ENCODE measurements at places on chromosomes 3 and 15. TPM values are rescaled to one million over a fixed set of nuclear protein-coding genes. Genes with fewer than 3 reads are reported as not detected.
A peak's percentile ranks its signal among the peaks of the same experiment; 100 is the strongest.

DNA sequence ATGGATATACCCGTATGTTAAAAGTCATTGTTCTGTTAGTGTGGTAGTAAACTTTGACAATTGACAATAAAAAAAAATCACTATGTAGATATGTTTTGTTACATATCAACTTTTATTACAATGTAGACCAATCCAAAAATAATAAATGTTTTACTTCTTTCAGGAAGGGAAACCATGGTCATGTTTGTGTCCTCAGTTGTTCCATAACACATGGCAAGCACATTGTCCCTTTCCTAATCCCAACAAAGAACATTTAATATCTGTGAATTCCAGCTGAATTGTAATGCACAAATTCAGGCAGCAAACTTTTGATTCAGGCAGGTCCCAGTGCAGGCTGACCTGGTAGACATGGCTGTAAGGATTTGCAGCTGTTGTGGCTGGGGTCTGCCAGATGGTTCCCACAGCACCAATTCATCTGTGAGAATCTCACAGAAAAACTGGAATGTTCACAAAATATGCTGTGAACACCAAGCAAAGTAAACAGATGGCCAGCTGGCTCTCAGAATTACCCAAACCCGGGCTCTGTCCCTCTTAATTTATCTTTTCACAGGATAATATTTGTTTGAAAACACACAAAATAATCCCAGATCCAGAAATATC is 1.9 kb upstream of the SPG21 start:
- H3K27me3 ChIP-seq = no peaks in the 10 kb centered on the region
- peaks cover 8% of the 10 kb centered on the region for H3K4me1 ChIP-seq

- no peak for DNase-seq
- no peak overlapping the region for H3K27ac ChIP-seq
- H3K36me3 ChIP-seq = no peaks in the 10 kb centered on the region
- no peaks in the 10 kb centered on the region for H3K4me1 ChIP-seq
- peaks cover under 1% of the 10 kb centered on the region for H3K27me3 ChIP-seq
- no peak overlapping the region for H3K4me3 ChIP-seq
Observed at GRCh38 chr15:73982222-73982962, 9.7 kb downstream of the STOML1 start.

GRCh38 chr15:94403331-94403730 is 172.0 kb downstream of the MCTP2 start:
- no peaks in the 10 kb centered on the region for H3K36me3 ChIP-seq
- no peaks in the 10 kb centered on the region for H3K4me1 ChIP-seq
- no peak overlapping the region for H3K4me3 ChIP-seq
- H3K27me3 ChIP-seq = no peaks in the 10 kb centered on the region
- H3K27ac ChIP-seq = no peak overlapping the region
- DNase-seq = no peak

- no peaks in the 10 kb centered on the region for H3K27me3 ChIP-seq
- no peaks in the 10 kb centered on the region for H3K36me3 ChIP-seq
- H3K4me3 ChIP-seq = no peak overlapping the region
- peak; percentile 4 for DNase-seq
- H3K4me1 ChIP-seq = no peaks in the 10 kb centered on the region
Observed at GRCh38 chr3:100913870-100914648, 79.2 kb downstream of the ABI3BP start.

DNA sequence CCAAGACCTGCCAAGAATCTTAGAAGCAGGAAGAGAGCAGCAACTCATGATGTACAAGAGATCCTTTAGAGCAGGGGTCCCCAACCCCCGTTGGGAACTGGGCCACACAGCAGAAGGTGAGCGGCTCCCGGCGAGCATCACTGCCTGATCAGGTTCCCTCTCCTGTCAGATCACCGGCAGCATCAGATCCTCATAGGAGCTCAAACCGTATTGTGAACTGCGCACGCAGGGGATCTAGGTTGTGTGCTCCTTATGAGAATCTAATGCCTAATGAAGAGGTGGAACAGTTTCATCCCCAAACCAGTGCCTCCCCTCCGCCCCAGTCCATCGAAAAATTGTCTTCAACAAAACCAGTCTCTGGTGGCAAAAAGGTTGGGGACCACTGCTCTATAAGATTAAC is 13.8 kb downstream of the SLC41A3 start:
- no peaks in the 10 kb centered on the region for H3K27me3 ChIP-seq
- H3K36me3 ChIP-seq = no peaks in the 10 kb centered on the region
- no peak for DNase-seq
- H3K27ac ChIP-seq = no peak overlapping the region

DUOXA2 gene
- not detected for total RNA-seq

RRP9 gene
- 20.1 TPM for total RNA-seq

DNA sequence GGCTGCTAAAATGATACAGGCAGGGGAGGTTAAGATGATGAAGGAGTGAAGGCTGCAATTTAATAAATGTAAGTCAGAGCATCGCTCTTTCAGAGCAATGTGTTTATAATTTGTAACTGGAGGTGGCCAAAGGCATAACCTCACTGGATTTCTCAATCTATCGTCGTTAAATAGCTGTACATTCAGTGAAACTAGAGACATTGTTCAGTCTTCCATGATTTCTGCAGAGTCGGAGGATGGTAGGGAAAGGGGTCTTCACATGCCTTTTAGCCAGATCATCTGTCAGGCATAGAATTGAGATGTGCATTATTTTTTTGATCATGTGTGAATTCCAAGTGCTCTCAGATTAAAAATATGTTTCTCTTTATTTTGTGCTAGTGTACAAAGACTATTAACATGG is 315.4 kb downstream of the OXSM start:
- no peak overlapping the region for H3K4me3 ChIP-seq
- DNase-seq = no peak
- no peaks in the 10 kb centered on the region for H3K27me3 ChIP-seq
- peaks cover 11% of the 10 kb centered on the region for H3K4me1 ChIP-seq
- no peaks in the 10 kb centered on the region for H3K36me3 ChIP-seq

DNA sequence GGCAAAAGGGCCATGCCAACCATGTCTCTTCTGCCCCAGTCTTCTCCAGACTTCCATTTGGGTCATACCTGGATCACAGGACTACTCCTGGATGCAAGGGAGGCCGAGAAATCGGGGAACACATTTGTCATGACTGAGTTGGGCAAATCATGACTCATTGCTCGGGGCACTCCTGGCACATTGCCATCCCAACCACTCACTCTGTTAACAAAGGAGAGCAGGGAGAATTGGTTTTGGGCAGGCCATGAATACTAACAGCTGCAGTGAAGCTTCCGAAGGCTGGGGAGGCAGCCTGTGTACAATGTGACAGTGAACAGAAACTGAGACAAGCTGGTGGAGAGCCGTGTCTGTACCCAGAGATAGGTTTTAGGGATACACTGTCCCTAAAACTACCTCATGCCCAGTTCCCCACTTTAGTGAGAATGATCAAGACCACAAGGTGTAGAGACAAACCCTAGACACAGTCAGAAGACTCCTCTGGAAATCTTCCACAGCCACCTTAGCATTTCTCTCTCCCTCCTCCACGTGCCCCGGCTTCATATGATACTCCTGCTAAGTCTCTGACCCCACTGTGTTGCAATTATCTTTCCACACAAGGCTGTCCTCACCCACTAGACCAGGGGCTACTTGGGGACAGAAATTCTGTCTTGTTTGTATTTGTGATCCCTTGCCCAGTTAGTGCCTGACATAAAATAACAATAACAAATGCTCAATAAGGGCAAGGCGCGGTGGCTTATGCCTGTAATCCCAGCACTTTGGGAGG is 10.5 kb upstream of the BUB1B start:
- H3K27me3 ChIP-seq = no peaks in the 10 kb centered on the region
- DNase-seq = no peak
- H3K4me3 ChIP-seq = no peak overlapping the region
- H3K4me1 ChIP-seq = peaks cover 2% of the 10 kb centered on the region

REC114 gene
- total RNA-seq = not detected

FGD5 gene
- total RNA-seq = 0.25 TPM

- no peak for DNase-seq
- H3K4me3 ChIP-seq = no peak overlapping the region
Observed at GRCh38 chr3:171841620-171842000, 1.5 kb upstream of the TMEM212 start.

CYP11A1 gene
- 1.1 TPM for total RNA-seq

GRCh38 chr3:164458986-164459385 is 619.3 kb downstream of the SI start:
- H3K36me3 ChIP-seq = no peaks in the 10 kb centered on the region
- H3K27ac ChIP-seq = no peak overlapping the region

GOLGA8H gene
- 0.24 TPM for total RNA-seq

RGMA gene
- total RNA-seq = 85.1 TPM

GRCh38 chr15:35194296-35194695 is 109.2 kb upstream of the NANOGP8 start:
- no peak overlapping the region for H3K4me3 ChIP-seq
- H3K36me3 ChIP-seq = no peaks in the 10 kb centered on the region
- H3K27me3 ChIP-seq = no peaks in the 10 kb centered on the region
- no peak overlapping the region for H3K27ac ChIP-seq
- no peak for DNase-seq

- peak overlapping the region; percentile 95 for H3K4me3 ChIP-seq
- H3K4me1 ChIP-seq = peaks cover 35% of the 10 kb centered on the region
- no peak overlapping the region for H3K27ac ChIP-seq
Observed at GRCh38 chr15:67063689-67064606, 1.5 kb upstream of the SMAD3 start.

- no peaks in the 10 kb centered on the region for H3K27me3 ChIP-seq
- H3K27ac ChIP-seq = no peak overlapping the region
- DNase-seq = no peak
- no peaks in the 10 kb centered on the region for H3K4me1 ChIP-seq
Observed at GRCh38 chr3:59654123-59654479, 604.3 kb upstream of the CFAP20DC start.

C3orf22 gene
- not detected for total RNA-seq

DNA sequence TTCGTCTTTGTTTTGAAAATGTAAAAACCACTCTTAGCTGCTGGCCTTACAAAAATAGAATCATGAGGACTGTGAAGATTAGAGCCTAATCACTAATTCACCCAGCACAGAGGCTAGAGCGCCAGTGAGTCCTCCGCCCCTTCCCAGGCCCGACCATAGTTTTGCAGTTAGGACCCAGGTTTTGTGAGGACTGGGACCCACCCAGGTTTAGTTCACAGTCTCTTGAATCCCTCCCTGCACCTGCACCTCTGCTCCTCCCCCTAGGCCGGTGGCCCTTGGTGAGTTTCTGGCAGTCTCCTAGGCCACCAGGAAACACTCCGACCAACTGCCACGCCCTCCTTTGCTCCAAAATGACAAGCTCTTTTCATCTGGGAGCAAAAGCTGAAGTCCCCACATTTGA is 136.0 kb upstream of the CCDC54 start:
- no peak overlapping the region for H3K27ac ChIP-seq
- H3K4me3 ChIP-seq = peak overlapping the region; percentile 72
- peaks cover 12% of the 10 kb centered on the region for H3K27me3 ChIP-seq

CCDC191 gene
- 6.4 TPM for total RNA-seq

GRCh38 chr3:9032231-9032777 is 69.0 kb upstream of the RAD18 start:
- H3K27me3 ChIP-seq = no peaks in the 10 kb centered on the region
- no peaks in the 10 kb centered on the region for H3K36me3 ChIP-seq
- no peaks in the 10 kb centered on the region for H3K4me1 ChIP-seq
- H3K4me3 ChIP-seq = no peak overlapping the region
- H3K27ac ChIP-seq = no peak overlapping the region
- DNase-seq = no peak
